ENCODE measurements at places on chromosomes 2 and 18. TPM values are rescaled to one million over a fixed set of nuclear protein-coding genes. Genes with fewer than 3 reads are reported as not detected.

The EVX2 gene
- polyA plus RNA-seq, result not detected

DNA sequence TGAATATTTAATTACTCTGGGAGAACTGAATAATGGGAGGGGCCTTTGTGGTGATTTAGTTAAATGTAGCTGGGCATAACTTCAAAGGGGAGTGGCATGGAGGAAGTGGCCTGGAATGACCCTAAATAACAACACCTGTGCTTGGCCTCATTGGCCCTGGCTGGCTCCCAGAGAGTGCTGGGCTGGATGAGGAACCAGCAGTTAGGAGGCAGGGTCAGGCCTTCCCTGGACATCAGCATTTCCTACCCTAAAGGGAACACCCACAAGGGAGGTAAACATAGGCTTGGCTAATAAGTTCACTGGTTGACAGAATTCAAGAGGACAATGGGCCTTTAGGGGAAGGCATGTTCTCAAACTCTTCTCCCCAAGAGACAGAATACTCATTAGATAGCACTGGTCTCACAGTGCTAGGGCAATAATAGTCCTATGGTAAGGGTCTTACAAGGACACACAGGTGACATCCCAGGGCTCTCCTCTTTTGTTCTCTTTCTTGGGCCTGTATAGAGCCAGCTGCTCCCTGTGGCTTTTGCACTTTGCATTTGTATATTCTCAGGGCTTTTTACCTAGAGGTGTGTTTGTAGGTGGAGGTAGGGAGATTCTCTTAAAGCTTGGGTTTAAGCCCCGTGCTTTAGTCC is 106.8 kb downstream of the ZNF519 start:
- no peak overlapping the region for H3K27ac ChIP-seq
- no peak overlapping the region for H3K4me3 ChIP-seq
- no peaks in the 10 kb centered on the region for H3K4me1 ChIP-seq
- H3K36me3 ChIP-seq, result no peaks in the 10 kb centered on the region
- no peaks in the 10 kb centered on the region for H3K27me3 ChIP-seq

DNA sequence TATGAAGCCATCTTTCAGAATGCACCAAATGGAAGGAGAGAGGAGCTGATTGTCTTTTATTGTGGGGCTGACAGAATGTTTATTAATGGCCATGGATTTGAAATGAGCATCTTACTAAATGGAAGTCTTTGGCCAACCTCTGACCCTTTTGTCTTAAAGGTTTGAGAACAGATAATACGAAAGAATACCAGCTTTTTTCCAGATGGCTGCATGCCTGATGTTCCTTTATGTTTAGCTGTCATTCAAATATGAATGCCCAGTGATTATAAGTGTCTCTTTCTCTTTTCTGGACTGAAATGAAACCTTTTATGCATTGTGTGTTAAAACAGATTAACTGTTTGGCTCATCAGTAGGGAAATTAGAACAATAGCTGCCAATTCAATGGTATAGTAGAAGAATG is 46.0 kb downstream of the PARD3B start:
- no peak overlapping the region for H3K27ac ChIP-seq
- no peaks in the 10 kb centered on the region for H3K27me3 ChIP-seq
- no peak for DNase-seq
- no peaks in the 10 kb centered on the region for H3K4me1 ChIP-seq

DNA sequence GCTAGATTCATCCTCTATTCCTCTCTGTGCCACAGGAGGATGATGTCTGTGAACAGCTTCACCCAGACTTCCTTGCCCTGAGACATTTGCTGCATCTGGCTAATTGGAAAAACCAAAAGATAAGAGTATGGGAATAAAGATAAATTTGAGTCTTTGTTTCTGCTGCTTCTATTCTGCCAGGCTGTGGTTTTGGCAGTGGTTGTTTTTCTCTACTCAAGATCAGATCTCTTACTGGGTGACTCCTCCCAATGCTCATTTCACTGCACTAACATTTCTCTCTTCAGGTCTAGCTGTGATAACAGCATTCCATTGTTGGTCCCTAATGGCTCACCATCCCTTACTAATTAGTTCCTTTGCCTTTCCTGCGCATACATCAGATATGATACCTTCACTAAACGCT is 89.5 kb downstream of the CALCRL start:
- H3K4me1 ChIP-seq, result no peaks in the 10 kb centered on the region
- H3K27me3 ChIP-seq, result no peaks in the 10 kb centered on the region
- H3K27ac ChIP-seq, result no peak overlapping the region
- no peak for DNase-seq

GRCh38 chr18:54828281-54828881 is at the start of gene RAB27B:
TSS of gene RAB27B (plus strand) at chr18:54828477. CDS start at chr18:54877586, 49,109 bp downstream.
- H3K4me3 ChIP-seq, result peak within 1 kb of the TSS; percentile 57
- H3K36me3 ChIP-seq, result no peaks in the 10 kb centered on the region
- H3K27me3 ChIP-seq, result no peaks in the 10 kb centered on the region
- DNase-seq, result peak; percentile 85

DNA sequence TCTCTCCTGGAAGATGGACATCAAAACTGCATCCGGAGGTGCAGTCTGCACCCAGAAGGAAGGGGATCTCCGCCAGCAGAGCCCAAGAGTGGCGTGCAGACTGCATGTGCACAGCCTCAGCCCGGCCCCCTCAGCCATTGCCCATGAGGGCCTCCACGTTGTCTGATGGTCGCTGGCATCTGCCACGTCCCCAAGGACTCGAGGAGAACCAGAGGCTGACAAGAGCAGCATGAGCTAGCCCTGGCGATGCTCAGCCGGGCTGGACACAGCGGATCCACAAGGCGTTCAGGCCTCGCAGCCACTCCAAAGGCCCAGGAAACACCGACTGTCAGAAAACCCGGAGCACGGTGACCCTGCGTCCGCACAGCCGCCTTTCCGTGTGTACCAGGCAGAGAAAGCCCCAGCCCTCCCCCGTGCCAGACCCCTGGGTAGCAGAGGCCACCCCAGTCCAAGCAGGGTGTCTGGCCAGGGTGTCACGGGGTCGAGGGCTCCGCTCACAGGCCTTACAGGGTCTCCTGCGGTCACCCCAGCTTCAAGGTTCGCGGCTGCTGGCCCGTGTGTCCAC is 48.3 kb downstream of the SLC66A2 start:
- H3K4me3 ChIP-seq, result no peak overlapping the region
- no peak for DNase-seq
- H3K4me1 ChIP-seq, result peaks cover 4% of the 10 kb centered on the region

GRCh38 chr2:134628453-134628852 is 90.3 kb downstream of the TMEM163 start:
- H3K27me3 ChIP-seq, result no peaks in the 10 kb centered on the region
- DNase-seq, result no peak
- H3K4me1 ChIP-seq, result no peaks in the 10 kb centered on the region
- no peak overlapping the region for H3K27ac ChIP-seq
- no peak overlapping the region for H3K4me3 ChIP-seq
- H3K36me3 ChIP-seq, result no peaks in the 10 kb centered on the region

DNA sequence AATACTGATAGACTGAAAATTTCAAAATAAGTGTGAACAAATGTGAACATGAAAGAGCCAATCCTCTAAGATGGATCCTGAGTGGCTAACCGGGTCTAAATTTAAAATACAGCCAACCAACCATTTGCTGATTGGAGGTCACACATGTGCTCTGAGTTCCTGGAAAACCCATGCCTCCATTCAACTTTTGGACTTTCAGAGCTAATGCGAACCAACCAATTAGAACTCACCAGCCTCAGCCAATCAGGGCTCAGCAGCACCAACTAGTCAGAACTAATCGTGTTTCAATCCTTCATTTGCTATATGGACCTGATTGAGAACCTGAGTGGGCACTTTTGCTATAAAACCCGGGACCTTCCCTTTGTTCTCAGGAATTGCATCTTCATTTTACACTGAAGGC is 111.5 kb downstream of the MEP1B start:
- peak overlapping the region; percentile 64 for H3K27ac ChIP-seq
- no peak for DNase-seq
- no peaks in the 10 kb centered on the region for H3K36me3 ChIP-seq
- no peaks in the 10 kb centered on the region for H3K27me3 ChIP-seq

- H3K27ac ChIP-seq, result peak overlapping the region; percentile 67
- H3K4me1 ChIP-seq, result peaks cover 15% of the 10 kb centered on the region
- H3K36me3 ChIP-seq, result no peaks in the 10 kb centered on the region
- DNase-seq, result peak; percentile 90
- H3K27me3 ChIP-seq, result no peaks in the 10 kb centered on the region
- H3K4me3 ChIP-seq, result no peak overlapping the region
Measured at GRCh38 chr2:23480957-23481797, 96.2 kb downstream of the KLHL29 start.
